Inflammatory macrophage treated with lipopolysaccharide for 4 hours (primary cell): ENCODE measurements at places on chromosomes 7 and 10.

- peak; percentile 91 for DNase-seq
Observed at GRCh38 chr7:152313831-152314604, 121.8 kb downstream of the KMT2C start.

GRCh38 chr10:127194111-127194510 lies 2.3 kb downstream of the INSYN2A start:
- DNase-seq: no peak

- DNase-seq: peak; percentile 67
Observed at GRCh38 chr7:31735991-31736982, 49.3 kb downstream of the PPP1R17 start.

- DNase-seq: no peak
Observed at GRCh38 chr7:17056491-17057142, 174.8 kb upstream of the AGR3 start.

- no peak for DNase-seq
Observed at GRCh38 chr7:12630513-12630819, 57.0 kb upstream of the ARL4A start.
